Neural crest cell (in vitro differentiated cells): ENCODE measurements at places on chromosomes 12 and 14.

DNA sequence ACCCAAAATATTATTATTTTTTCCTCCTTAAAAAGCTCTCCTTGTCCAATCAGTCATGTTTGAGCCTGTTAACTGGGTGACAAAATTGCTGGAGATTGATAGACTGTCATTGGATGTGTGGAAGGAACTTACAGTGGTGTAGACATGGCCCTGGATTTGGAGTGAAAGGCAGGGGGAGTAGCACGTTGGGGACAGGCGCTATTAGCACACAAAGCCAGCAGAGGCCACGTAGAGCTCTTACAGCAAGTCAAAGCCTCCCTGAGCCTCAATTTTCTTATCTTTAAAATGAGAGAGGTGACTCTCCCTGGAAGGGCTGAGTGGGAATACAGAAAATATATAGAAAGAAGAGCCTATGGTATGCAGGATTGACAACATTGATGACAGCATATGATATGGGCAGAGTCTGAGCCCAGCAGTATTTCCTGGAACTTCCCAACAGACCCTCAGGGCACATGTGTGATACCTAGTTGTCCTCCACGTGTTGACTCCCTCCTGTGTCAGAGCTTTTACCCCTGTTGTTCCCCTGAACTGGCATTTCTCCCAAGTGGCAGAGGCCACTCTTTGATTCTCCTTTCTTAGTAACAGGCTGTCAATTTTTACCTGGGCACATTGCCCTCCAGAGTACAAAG, 504.9 kb downstream of the VRK1 start:
- no peak for DNase-seq

DNA sequence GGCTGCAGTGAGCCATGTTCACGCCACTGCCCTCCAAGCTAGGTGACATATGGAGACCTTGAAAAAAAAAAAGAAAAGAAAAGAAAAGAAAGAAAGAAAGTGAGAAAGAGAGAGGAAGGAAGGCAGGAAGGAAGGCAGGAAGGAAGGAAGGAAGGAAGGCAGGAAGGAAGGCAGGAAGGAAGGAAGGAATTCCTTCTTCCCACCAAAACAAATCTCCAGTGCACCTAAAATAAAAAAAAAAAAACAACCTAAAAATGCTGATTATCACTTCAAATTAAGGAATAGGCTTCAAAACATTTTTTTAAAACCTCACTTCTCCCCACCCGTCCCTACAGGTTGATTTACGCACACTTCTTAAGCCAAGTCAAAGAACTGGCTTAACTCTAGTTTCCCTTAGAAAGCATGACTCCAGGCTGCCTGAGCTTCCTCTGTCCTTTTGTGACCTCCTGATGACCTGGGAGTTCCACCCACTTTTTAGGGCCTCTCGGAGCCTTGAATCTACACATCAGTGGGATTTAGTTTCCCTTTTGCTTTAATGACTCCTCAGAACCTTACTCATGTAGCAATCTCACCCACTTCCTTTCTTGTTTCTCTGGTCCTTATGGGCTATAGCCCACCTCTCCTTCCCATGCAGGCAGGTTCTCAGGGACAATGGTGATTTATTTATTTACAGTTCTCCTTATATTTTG, 18.6 kb downstream of the DUSP6 start:
- DNase-seq = no peak

GRCh38 chr12:106389151-106389550, 31.6 kb downstream of the POLR3B start:
- DNase-seq = no peak

DNA sequence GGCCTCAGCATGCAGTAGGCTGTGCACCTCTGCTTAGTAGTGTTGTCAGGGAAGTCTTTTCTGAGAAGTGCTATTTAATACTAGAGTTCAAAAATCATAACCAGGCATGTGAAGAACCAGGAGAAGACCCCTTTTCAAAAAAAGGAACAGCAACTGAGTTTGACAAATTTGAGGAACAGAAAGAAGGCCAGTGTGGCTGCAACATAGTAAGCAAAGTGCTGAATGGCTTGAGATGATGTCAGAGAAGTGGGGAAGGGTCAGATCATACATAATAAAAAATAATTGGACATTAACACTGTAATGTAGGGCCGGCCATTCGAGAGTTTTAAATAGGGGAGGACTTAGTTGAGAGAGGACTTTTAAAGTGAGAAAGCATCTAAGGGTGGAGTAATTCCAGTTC, 11.1 kb upstream of the CNTN1 start:
- no peak for DNase-seq

GRCh38 chr14:71138448-71139293, 231.4 kb downstream of the PCNX1 start:
- peak; percentile 60 for DNase-seq

DNA sequence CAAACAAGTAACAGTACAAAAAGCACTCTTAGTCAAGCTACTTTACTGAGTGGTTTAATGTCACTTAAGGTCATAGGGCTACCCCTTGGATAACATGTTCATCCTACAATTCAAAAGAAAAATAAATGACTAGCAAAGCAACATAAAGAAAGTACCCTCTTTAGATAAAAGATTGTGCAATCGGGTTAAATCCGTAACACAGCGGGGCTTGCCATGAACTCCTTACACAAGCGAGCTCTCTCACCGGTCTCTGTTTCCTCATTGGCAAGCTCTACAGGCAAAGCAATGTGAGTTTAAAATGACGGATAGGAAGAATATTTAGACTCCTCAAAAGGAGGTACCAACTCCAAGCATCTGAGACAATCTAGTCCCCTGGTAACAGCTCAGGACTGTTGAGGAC, 140.6 kb downstream of the EGLN3 start:
- DNase-seq = no peak

DNA sequence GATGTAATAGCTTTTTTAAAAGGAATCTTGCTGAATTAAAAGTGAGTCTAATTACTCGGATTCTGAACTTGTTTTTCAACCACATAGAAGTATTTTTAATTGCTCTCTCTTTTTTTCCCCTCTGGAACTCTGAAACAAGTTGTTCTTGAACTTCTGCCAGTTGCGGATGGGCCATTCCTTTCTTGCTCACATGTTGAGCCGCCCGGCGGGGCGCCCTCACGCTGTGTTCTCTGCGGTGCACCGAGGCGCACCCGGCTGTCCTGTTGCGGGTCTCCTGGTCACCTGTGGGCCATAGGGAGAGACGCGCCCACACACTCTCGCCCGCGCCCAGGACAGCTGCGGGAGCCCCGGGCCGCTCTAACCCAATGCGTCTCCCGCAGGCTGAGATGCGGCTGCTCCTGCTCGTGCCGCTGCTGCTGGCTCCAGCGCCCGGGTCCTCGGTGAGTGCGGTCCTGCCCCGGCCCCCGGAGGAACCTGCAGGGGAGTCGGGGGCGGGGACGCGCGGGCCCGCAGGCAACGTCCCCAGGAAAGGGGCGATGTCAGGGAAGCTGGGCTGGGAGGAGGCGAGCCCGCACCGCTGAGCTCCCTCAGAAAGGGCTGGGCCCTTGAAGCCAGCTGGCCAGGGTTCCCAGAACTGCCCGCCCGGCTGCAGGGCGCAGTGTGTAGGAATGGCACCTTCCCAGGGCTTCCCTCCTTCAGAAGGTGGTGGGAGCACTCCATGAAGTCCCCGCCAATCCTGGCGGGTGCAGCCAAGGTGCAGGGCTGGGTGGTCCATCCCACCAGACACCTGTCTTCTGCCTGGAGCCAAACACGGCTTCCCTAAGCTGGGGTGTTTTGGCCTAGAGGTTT, 2.3 kb downstream of the PAPLN start:
- DNase-seq = no peak

GRCh38 chr12:92341065-92341668, 195.5 kb upstream of the BTG1 start:
- DNase-seq = no peak

GRCh38 chr12:25655702-25656101, 102.6 kb upstream of the LMNTD1 start:
- DNase-seq = no peak

DNA sequence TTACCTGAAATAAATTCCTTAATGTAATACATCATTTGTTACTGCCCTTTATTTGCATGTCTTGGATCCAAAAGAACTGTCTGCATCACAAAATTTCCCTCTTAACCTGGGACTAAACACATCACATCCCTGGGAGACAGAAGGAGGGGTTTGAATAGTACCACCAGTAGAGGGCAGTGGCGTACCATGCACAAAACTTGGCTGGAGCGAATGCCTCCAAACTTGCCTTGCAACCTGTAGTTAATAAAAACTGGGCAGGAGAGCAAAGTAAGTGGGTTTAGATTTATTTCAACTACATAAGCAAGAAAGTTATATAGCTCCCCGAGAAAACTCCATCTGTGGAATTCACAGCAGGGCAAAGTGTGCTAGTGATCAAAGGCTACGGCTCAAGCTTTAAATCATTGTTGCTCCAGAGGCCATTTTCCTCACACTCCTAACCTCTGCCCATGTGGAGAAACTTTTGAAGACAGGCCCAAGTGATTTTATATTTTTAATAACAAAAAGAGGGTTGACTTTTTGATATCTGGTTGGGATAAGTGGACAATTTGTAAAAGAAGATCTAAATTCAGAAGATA, 1176.7 kb upstream of the SEL1L start:
- peak; percentile 60 for DNase-seq

DNA sequence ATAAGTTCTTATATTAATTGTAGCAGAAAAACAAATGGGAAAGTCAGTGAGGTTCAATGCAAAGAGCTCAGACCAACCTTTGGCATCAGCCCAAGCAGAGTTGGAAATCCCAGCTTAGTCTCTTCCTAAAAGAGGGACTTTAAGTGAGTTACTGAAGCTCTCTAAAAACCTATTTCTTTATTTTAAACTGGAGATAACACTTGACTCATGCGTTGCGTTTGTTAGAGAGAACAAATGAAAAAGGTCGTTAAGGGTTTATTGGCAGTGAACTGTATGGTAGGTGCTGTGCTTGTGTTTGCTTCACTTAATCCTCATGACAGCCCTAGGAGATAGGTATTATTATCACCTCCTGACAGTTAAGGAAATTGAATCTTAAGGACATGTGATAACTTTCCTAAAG, 396.5 kb downstream of the RAD51B start:
- DNase-seq = no peak

DNA sequence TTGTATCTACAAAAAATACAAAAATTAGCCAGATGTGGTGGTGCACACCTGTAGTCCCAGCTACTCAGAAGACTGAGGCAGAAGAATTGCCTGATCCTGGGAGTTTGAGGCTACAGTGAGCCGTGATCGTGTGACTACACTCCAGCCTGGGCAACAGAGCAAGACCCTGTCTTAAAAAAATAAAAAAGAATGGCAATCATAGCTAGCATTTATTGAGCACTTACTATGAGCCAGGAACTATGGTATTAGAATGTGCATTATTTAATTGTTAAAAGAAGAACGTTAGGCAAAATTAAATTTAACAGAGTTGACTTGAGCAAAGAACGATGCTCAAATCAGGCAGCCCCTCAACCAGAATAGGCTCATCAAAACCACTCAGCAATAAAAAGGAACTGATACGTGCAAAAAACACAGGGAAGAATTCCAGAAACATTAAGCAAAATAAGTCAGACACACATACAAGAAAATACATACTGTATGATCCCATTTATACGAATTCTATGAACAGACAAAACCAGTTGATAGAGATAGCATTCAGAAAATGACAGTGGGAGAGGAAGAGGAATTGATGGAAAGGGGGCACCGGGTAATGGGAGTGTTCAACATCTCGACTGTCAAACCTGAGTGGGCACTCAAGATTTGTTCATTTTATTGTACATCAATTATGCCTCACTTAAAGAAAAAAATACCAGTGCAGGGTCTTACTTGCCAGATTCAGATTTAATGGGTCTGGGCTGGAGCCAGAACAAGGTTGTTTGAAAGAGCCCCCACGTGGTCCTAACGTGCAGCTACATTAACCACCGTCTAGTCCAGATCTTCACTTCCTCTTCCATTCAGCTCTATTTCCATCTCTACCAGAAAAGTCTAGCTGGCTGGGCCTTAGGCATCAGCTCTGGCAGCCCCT, 8.0 kb downstream of the SCNN1A start:
- DNase-seq = no peak

DNA sequence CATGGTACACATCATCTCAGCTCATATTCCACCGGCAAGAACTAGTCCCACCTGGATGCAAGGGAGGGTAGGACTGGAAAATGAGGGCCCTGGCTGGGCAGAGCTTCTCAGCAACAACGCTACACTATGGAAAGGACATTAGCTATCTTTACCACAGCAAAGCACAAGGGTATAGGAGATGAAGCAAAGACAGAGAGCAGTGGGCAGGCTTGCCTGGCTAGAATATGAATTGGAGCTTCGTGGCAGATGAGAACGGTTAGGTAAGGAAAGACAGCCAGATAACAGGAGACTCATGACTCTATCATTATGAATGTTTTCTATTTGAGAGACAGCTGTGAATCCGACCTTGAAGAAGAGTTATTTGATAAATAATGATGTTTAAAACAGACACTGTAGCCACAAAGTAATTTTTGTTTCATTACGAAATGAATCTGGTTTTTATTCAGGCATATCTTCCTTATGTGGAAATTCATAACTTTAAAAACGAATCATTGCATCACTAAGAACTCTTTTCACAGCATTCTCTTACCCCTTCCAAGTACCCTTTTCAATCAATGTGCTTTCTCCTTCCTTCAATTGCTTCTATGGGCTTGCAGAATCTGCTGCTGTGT, 59.1 kb upstream of the PCED1B start:
- DNase-seq = no peak

DNA sequence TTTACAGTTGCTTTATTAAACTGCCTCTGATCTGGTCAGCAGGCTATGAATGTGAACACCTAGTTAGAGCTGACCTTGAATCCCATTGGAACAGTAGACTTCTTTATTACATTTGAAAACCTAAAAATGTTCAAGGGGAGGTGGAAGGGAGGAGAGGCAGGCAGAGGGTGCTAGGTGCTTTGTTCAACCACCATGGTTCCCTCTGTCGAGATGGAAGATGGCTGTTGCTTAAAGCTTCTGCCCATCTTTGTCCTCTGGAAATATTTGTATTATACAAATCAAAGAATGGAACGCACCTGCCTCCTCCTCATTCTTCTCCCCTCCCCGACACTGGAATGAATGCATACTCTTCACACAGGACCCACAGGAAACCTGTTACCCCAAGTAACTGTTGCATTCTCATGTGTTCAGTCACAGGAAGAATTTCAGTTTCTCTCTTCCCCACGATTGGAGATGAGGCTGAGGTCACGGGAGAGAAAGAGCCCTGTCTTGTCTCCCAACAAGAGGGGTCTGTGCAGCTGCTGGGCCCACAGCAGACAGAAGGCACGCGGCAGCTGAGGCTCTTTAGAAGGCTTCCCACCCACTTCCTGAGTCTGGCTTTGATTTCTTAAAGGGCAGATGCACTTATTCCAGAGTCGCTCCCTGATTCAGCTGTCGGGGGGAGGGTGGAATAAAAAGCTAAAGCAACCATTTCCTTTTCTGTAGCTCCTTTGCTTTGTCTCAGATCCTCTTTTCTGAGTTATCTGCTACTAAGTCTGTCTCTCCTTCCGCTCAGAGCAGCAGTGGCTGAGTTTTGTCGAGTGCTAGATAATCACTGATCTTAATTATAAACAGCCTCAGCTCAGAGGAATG, 217.9 kb upstream of the BTG1 start:
- peak; percentile 31 for DNase-seq

GRCh38 chr12:130419116-130419515, 81.4 kb downstream of the PIWIL1 start:
- DNase-seq = no peak

- no peak for DNase-seq
These were observed 38.1 kb downstream of the SMOC1 start for GRCh38 chr14:69917287-69917686.
